ENCODE measurements at places on chromosomes 2 and 18.

DNA sequence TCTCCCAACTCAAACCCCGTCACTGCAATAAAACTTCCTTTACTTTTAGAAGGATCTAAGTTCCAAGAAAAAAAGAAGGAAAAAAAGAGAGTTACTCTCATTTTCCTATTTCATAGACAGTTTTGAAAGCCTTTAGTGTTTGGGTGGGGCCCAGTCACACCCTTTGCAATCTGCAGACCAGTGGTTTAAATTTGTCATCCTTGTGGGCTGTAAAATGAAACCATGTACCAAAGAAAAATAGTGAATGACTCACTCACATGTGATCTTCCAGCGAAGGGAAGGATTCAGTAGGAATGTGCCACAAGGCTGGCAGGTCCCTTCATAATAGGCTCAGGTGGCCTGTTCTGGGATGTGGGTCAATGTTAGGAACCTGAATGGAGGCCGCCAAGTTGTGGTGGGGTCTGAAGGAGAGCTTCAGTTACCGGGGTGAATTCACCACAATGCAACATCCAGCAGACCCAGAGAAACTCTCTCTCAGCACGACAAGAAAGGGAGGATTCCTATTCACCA lies 28.3 kb downstream of the ANXA4 start:
- DNase-seq = no peak

DNA sequence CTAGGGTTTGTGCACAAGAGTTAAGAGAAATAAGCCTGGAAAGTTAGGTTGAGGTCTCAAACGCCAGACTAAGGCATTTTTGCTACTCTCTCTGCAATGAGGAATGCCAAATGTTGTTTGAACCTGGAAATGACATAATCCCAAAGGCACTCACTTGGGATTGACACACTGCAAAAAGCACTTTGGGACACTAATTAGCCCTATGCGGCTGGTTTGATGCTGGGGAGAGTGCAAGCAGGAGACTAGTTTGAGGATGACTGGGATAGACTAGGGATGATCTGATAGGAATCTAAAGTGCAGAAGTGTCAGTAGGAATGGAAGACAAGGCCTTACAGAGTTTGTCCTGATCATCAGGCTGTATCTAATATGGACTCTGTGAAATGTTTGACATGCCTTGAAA lies 469.0 kb downstream of the SLC4A3 start:
- no peak for DNase-seq

- DNase-seq = no peak
These were observed 42.5 kb upstream of the YPEL5 start for GRCh38 chr2:30104307-30104706.

DNA sequence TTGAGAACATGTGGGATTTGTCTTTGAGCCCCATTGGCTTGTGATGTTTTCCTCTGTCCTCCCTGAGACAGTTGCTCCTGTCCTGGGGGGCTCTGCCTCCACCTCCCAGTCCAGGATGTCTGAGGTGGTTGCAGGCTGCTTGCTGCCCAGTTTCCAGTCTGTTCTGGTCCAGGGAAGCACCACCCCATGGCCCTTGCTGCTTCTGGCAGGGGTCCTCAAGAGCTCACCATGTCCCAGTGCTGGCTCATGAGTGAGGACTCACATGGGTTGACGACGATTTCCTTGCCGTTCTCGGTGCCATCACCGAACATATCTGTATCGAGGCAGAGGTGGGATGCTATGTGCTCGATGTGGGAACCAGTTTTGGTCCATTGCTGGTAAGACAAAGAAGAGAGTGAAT lies 103.4 kb upstream of the CAPN13 start:
- DNase-seq = no peak

DNA sequence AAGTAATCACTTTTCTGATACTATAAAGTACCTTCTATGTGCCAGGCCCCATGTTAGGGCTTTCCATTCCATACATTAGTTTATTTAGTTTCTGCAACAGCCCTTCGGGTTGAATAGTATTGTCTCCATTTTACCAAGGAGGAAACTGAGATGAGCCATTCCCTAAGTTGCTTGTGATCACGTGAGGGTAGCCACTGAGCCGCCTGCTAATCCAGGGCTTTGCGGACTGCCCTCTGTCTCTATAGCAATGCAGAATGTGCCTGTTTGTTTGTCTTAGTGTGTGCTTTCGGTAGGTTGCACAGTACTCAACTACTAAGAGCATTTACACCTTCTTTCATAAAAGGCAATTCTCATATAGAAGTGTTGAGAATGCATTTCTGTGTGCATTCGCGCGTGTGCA lies 5.0 kb downstream of the EMILIN2 start:
- no peak for DNase-seq

DNA sequence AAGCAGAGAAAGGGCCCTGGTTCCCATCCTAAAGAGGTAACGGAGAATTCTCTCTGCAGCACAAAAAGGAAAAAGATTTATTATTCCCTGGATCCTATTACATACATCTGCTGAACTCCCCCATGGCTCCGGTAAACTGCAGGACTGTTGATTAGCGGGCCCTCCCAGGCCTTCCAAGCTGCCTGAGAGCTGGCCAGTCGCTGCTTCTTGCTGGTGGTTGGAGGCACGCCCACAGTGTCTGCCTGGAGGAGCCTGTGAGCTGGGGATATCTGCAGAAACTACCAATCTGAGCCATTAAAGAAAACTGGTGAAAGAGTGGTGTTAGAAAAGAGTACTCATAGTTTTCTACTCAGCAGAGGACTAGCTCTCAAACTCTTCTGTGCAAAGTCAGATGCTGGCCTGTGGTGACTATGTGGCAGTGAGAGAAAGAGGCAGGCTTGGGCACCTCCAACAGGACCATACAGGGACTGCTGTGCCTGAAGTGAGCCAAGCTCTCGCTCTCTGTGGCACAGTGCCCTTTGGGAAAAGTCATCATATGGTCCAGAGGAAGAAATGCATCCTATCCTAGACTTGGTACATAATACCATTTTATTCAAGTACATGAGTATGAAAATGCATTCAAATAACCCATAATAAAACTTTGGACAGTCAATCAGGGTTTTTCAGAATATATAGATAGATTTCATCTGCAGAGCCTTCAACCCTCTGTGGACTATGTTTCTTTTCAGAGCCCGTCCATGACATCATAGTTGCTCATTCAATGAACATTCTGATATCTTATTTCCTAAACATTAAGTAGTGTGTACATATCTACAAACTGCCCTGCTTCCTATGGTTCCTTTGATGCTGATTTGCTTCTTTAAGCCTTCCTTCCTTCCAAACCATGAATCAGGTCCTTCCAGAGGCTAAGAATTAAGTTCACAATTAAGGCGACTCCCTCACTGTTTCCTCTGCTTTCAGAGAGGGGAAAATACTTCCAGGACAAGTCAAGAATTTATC lies 242.0 kb upstream of the LYPD1 start:
- DNase-seq = no peak

GRCh38 chr2:45869165-45869501 lies 217.7 kb downstream of the PRKCE start:
- no peak for DNase-seq

GRCh38 chr18:23232331-23232730 lies 97.0 kb downstream of the CABLES1 start:
- no peak for DNase-seq

GRCh38 chr2:24490181-24490689 lies 819 bp upstream of the NCOA1 start:
- no peak for DNase-seq

- no peak for DNase-seq
These were observed 26.8 kb downstream of the COX7A2L start for GRCh38 chr2:42334220-42334619.

DNA sequence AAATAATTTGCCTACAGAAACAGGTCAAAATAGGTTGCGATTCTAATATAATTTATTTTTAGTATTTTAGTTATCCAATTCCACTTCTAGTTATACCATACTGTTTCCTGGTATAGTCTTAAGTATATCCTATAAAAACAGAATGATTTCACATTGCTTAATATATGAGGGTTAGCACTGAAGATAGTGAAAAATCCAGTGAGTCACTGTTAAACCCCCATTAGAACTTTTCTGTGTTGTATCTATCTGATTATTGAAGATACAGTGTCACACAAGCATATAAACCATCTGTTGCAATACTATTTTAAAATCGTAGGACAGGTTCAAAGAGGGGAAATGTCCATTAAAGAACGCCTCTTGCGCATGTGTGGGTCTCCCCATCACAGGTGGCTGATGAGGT lies 110.0 kb downstream of the FEZ2 start:
- no peak for DNase-seq

- no peak for DNase-seq
These were observed 62.1 kb downstream of the CTAGE1 start for GRCh38 chr18:22355598-22355997.

DNA sequence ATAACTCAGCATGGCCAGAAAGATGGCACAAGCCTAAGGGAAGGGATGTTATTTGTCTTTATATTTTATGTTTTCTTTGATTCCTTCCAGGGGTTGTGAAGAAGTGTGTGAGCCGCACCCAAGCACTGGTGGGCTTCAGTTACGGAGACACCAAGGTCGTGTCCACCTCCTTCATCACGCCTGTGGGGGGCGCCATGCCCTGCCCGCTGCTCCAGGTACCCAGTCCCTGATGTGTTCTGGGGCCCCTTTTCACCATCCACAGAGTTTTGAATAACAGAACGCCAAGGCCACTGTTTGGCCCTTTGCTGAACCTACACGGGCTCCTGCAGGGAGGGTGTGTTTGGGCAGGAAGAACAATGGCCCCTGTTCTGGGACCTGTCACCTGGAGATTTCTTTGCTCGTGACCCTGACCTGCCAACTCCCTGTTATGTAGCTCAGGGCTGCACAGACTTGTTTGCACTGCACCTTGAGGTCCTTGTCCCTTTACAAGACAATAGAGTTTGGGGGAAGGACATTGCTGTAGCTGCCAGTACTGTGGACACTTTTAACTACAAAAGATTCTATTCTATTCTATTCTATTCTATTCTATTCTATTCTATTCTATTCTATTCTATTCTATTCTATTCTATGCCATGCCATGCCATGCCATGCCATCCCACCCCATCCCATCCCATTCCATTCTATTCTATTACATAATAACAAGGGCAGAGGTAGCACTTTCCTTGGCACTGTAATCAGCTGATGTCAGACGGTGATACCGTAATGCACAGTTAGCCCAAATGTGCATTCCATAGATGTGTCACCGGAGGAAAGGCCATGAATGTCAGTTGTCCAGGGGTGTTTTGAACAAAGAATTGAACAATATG lies 48.2 kb upstream of the CNGA3 start:
- DNase-seq = no peak

GRCh38 chr2:186984966-186985365 lies 136.0 kb upstream of the ZSWIM2 start:
- DNase-seq = no peak

DNA sequence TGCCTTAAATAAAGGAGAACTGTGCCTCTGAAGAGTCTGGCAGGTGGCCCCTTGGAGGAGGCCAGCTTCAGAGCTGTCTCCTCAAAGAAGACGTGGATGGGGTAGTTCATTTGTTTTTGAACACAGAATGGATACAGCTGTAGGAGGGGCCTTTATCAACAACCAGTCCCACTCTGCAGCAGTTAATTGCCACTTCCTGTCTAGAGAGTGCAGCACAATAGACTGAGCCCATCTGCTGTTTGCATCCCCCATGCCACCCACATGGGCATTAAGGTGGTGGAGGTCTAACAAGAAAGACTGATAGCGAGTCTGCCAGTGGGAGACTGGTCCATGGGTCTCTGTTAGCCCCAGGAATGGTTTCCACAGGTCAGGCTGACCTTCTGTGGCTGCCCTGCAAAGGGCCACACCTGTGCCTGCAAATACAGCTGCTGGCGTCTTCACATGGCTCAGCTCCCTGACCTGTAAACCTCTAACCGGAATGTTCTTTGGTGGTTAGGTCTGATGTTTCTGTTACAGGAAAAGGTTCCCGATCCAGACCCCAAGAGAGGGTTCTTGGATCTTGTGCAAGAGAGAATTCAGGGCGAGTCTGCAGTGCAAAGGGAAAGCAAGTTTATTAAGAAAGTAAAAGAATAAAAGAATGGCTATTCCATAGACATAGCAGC lies 153.3 kb upstream of the ITGA6 start:
- DNase-seq = no peak

DNA sequence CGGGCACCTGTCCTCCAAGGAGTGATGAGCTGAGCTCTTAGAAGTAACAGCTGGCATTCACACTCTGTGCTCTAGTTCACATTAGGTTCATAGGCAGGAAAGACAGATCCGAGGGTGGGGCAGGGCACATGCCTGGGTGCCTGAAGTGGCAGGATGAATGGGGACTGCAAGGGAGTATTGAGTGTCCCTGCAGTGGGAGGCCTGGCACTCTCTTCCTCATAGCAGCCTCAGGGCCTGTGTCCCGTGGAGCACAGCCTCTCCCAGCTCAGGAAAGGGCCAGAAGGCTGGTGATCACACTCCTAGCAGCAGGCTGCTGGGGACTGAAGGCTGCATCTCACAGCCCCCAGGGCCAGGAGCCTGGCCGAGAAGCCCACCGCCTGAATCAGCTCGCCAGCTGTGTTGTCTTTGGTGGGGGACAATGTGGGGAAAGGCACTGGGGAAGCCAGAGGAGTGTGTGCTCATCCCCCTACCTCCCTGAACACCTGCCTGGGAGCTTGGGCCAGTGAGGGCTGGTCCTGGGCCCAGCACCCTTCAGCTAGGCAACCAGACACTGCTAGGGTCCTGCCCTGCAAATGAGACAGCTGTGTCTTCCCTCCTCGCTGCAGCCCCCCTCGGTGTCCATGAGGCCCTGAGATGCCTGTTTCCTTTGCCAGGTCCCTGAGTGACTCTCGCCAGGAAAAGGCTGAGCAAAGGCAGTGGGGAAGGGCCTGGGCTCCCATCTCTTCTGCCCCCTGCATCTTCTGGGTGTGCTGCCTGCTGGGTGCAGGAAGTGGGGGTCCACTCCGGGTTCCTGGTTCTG lies 48.2 kb upstream of the HS6ST1 start:
- DNase-seq = no peak

DNA sequence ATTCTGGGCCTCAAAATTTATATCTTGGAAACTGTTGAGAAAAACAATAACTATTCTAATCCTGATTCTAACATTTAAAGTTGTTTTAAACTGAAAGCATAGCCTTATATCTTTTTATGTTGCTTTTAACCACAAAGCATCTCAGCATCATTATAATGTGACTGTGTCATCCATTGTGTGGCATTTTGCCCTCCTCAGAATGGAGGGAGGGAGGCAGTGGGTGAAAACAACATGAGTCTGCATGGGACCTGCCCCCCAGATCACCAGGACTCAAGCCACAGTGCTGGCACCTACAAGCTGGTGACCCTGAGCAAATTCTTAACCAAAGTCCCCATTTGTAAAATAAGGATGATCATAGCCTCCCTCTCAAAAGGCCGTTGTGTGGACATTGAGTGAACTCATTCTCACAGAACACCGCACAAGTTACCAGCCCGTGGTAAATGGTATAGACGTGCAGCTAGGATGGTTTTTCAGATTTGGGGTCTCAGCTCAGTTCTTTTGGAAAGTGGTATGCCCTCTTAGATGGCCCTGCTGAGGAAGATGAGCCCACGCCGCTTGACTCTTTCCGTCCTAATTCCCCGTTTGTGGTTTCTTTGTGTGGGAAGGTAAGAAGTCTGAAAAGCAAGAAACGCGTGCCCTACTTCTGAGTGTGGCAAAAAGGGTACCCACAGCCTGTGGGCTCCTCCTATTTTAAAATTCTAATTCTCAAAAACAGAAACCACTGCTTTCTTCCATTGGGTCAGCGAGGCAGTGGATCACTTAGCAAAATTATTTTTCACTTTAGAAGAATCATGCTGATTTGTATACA lies 305.0 kb upstream of the ID2 start:
- no peak for DNase-seq

GRCh38 chr2:205721057-205721449 lies 38.8 kb downstream of the NRP2 start:
- no peak for DNase-seq

GRCh38 chr2:172300851-172301250 lies 126.5 kb upstream of the ITGA6 start:
- no peak for DNase-seq

Measured in stimulated activated CD4-positive, alpha-beta T cell treated with anti-CD3 and anti-CD28 coated beads, Interleukin-12 subunit alpha, Interleukin-12 subunit beta, amount 100 ng/mL, for 24 hours (primary cell).